ENCODE measurements at places on chromosomes 13 and 19.

DNA sequence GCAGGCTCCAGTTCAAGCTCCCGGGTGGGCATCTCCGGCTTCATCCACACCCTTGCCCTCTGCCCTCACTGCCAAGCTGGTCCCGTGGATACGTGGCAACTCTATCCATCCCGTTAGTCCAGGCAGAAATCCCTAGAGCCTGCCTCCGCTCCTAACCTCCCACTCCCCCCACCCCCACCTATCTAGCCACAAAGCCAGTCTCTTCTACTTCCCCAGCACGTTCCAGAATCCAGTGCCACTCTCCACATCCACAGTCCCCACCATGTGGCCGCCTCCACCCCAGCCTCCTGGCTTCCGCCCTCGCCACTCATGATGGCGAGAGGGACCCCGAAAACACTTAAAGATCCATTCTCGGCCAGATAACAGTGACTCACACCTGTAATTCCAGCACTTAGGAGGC lies 3.8 kb downstream of the YIPF2 start:
- no peak for DNase-seq

DNA sequence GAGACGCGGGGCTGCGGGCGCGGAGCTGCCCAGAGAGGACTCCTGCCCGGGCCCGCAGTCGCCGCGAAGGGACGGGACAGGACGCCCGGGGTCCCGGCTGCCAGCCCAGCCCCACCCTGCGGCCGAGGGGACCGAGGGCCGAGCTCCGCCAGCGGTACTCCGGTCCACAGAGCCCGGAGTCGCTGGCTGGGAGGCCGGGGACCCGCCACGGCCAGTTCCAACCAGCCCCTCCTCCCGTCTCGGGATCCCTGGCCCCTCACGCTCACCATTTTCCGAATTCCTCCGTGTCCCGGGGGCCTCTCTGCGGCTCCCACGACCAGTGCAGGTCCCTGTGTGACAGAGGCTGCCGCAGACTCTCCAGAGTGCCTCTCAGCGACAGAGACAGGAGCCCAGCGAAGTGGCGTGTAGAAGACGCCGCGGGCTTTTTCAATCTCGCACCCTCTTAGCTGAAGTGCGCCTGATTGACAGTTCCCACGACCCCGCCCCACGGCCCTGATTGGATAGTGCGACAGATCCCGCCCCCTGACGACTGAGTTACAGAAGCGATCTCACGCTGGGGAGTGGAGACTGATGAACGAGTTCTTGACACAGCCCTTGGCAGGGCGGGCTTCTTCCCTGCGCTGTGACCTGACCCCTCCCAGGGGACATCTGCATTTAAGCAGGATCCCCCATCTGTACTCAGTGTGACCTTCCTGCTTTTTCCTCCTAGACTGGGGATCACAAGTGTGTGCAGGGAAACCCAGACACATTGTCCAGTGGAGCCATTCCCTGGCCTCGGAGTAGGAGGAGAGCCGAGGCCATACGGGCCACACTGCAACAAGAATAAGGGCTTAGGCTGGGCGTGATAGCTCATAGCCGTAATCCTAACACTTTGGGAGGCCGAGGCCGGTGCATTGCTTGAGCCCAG lies 44.0 kb downstream of the ZNF823 start:
- peak; percentile 90 for DNase-seq

GRCh38 chr19:13208672-13209483 lies 58.7 kb downstream of the IER2 start:
- no peak for DNase-seq

DNA sequence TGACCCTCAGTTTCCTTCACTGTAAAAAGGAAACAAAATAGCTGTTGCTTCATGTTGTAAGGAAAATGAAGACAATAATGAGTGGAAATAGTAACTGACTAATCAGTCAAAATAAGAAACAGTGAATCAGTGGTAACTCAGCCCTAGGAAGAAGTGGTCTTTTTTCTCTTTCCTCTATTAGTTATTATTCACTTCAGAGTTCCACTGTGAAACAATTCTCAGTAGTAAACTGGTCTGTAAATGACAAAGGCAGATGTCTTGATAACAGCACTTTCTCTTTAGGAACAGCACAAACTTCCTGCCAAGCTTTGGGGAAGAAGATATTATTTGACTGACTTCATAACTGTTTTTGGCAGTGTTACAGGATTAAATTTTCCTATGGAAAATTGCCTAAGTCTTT lies 600.5 kb upstream of the KLHL1 start:
- no peak for DNase-seq

DNA sequence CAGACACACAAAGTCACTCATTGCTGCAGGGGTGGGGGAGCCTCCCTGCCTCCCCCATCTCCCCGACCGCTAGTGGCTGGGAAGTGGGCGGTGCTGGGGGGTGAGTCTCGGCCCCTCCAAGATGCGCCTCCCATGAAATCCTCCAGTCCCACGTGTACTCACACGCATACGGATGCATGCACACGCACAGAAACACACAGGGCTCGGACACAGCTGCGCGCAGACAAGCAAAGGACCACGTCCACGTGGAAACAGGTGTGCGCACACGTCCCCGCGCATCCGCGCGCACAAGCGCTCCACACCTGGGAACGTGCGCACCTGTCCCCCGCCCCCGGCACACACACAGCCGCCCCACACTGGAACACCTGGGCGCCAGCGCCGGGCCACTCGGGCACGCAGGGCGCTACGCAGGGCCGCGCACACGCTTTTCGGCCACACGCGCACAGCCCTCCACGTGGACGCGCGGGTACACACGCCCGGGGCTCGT lies 687 bp downstream of the MATK start:
- no peak for DNase-seq

DNA sequence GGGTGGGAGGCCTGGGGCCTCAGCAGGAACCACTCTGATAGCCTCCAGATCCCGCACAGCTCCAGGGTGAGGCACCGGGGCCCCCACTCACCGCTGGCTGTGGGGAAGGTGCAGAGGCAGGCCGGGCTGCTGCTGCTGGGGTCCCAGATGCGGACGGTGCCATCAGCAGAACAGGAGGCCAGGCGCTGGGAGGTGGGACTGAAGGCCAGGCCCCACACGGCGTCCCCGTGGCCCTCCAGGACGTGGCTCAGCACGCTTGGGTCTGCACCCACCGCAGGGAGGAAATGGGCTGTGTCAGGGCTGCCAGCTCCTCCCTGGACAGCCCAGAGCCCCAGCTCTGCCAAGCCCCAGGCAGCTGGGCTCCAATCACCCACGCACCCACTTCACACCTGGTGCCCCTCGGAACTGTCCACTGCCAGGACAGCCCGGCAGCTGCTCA lies 6.1 kb upstream of the PRKD2 start:
- no peak for DNase-seq

DNA sequence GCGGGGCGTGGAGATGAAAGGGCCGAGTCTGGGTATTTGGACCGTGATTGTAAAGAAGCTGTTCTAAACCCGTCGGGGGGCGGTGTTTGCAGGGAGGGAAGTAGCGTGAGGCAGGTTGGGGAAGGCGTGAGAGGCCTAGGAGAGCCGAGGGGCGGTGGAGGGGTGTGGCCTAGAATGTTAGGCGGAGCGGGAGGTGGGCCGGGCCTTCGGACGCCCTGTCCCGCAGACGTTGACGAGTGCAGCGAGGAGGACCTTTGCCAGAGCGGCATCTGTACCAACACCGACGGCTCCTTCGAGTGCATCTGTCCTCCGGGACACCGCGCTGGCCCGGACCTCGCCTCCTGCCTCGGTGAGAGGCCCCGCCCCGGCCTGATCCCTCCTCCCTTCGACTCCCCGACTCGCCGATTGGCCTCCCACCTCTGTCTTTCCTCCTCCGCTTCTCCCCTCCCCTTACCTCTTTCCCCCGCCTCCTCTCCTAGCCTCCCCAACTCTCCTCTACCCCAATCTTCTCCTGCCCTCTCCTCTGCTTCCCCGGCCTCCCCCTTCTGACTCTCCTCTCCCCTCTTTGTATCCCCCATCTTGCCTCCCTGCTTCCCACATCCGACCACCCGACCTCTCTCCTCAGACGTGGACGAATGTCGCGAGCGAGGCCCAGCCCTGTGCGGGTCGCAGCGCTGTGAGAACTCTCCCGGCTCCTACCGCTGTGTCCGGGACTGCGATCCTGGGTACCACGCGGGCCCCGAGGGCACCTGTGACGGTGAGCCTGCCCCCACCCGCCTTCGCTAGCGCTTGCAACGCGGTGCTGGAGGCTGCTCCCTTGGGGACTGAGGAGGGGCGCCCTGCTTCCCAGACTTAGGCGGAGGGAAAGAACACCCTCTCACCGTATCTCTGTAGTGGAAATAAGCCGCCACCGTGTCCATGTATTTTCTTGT lies 12.8 kb downstream of the LTBP4 start:
- DNase-seq: peak; percentile 81

DNA sequence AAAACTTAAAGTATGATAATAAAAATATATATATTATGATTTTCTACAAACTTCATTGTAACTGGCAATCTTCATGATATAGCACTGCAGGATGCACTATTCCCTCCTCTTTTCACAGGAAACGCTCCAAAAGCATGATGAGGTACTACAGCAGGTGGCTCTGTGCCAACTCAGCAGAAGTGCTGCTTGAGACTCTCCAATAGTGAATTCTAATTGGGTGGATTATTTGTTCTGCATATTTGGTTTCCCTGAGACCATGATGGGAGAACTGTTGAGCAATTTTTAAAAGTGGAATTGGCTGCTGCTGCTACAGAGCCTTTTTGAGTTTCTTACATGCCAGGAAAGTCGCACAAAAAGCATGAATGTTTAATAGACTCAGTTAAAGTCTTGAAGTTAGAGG lies 1782.4 kb upstream of the PCDH20 start:
- no peak for DNase-seq

GRCh38 chr13:108154421-108154858 lies 60.9 kb downstream of the LIG4 start:
- no peak for DNase-seq

- DNase-seq: no peak
These were observed 849.7 kb downstream of the UQCRFS1 start for GRCh38 chr19:28363254-28363653.

DNA sequence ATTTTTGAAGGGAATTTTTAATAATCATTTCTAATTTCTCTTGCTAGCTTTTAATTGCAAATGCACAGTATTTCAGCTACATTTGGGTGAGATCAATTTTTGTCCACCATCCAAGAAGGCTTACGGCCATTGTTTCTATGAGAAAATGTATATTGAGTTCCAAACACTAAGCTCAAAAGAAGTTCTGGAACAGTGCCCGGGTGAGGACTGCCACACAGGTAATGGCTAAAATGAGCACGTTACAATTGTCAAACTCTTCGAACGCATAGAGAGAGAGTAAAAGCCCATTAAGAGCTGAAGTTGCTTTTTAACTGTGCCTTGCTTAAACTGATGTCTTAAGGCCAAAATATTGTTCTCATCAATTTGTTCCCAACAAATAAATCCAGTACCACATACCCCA lies 755.0 kb downstream of the DIAPH3 start:
- no peak for DNase-seq

DNA sequence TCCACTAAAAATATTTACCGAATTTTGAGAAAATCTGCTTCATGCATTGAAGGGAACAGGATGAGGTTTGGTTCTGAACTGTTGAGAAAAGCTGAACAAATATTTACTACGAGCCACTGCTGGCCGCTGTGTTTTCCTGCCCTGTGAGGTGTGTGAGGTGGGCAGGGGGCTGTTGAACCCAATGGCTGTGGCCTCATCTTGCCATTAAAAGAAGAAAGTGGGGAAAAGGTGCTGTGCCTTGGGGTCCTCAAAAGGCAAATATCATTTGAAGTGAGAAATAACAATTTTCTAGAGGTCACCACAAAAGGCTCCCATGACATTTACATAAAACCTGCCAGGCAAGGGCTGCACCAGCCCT lies 44.7 kb downstream of the KLF2 start:
- DNase-seq: no peak

DNA sequence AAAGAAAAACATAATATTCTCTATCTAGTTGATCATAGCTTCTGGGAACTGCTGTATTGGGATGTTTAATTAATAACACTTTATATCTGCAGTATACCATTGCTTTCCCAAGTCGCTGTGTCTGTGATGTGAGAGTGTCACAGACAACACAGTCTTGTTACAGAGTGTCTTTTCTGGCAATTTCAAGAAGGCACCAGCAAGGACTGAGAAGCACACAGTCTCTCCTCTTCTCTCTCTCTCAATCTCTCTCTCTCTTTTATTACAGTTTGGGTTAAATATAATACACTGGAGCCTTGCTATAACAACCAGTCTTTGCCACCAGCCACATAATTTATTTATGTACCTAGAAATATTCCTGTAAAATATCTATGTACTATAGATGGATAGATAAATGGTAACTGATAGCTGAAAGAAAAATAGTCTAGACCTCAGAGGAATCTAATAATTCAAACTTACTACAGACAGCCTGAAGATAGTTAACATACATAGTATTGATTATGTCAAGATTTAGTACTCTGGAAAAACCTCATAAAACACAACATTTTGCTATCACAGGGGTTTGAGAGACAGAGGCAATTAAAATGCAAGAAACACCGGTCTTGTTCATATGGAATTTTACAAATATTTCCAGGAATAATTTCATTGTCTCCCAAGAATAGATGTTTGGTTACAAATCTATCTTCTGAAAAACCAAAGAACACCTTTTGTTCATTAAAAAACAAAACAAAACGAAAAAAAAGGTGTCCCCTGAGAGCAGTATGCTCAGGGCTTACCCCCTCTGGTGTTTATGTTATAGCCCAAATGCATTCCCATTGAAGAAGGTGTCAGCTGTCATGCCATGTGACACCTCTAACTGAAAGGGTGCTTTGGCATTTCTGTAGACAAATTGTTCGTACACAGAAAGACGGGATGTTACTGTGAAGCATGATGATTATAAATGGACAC lies 507.8 kb downstream of the TBC1D4 start:
- DNase-seq: no peak

- no peak for DNase-seq
These were observed 249.0 kb downstream of the TSHZ3 start for GRCh38 chr19:31100206-31100590.

DNA sequence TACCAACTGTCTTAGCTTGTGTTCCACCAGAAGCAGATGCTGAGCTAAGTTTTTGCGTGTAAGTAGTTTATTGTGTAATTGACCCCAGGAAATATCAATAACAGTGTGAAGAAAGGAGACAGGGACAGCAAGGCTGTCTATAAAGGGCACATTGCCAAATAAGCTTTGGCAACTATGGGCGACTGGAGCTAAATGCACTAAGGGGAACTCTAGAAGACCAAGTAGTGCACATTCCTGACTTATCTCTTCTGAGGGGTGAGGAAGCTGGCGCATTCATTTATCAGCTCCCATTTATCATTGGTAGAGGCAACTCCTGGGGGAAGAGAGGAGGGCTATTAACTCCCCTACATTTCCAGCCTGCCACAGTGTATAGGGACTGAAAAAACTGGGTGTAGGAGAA lies 135.0 kb downstream of the DLEU7 start:
- no peak for DNase-seq

GRCh38 chr13:89827552-89827951 lies 1519.9 kb upstream of the MIR17HG start:
- no peak for DNase-seq

DNA sequence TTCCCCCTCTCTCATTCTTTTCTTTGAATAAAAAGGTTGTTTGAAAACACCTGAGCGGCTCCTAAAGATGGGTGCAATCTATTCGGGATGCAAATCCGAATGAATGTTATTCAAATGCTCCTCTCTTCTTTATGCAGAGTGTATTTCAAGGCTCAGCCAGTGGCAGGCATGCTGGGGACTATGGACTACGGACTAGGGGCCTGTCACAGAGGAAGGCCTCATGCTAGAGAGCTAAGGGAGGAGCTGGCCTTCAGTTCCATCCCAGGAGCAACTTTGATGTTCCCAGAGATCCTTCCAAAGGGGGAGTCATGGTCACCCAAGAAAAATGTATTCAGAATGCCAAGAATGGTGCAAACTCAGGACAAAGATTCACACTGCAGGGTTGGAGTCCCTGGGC lies 9.3 kb downstream of the ALOX5AP start:
- DNase-seq: no peak

All from stimulated activated CD8-positive, alpha-beta memory T cell treated with anti-CD3 and anti-CD28 coated beads, Interleukin-7, amount 100 ng/mL, for 48 hours (primary cell).